ENCODE measurements at places on chromosomes 1 and 21.

- DNase-seq, result peak; percentile 73
These were observed 88.0 kb upstream of the ZNF648 start for GRCh38 chr1:182149411-182149965.

GRCh38 chr21:31136891-31137290, 98.6 kb upstream of the KRTAP19-8 start:
- DNase-seq, result no peak

DNA sequence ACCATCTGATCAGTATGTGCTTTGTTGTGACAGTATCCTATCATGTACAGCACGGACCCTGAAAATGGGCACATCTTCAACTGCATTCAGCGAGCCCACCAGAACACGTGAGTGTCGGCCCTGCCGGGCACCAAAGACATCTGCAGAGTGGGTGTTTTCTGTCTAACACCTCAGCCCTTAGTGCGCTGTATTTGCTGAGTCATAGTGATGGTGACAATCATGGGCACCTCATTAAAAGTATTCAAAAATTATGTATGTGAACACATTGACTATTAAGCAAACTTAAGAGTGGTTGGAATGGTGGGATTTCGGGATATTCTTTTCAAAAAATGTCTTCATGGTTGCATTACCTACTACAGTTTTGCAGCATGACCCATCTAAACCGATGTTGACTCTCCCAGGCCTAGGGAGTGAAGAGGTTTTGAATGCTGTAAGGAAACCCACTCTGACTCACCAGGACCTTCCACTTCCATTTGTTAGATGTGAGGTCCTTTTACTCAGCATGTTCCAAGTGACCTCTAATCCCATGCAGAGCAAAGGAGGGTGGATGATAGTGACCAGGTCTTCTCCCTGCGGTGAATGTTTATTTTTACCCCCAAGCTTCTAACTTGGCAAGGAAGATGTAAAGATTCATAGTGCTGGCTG, 20.1 kb downstream of the MGST3 start:
- DNase-seq, result no peak

DNA sequence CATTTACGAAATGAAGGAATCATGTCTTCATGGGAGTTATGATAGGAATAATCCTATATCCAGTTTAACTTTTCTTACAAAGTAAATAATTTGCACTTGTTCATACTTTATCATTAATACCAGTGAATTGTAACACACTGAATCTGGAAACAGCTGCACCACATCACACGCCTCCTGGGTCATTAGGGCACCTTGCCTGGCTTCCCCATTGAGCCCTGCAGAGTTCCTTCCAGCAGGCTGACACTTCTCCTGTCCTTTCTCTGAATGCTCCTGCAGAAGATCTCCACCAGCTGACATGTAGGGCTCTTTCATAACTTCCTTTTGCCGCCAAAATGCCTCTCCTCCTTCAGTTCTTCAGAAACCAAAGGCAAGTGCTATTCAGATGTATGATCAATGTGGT, 201.1 kb downstream of the DAB1 start:
- DNase-seq, result no peak

GRCh38 chr1:37878071-37878470, 18.7 kb upstream of the MTF1 start:
- no peak for DNase-seq

GRCh38 chr1:89198491-89199072, at the start of gene GBP4:
Gene GBP4, minus strand, starts transcription at chr1:89198942. Its CDS starts 108 bp downstream, at chr1:89198834.
- peak; percentile 27 for DNase-seq

GRCh38 chr1:109481646-109482045, 2.1 kb upstream of the ATXN7L2 start:
- no peak for DNase-seq

- no peak for DNase-seq
These were observed 2.3 kb downstream of the ETS2 start for GRCh38 chr21:38807986-38808385.

DNA sequence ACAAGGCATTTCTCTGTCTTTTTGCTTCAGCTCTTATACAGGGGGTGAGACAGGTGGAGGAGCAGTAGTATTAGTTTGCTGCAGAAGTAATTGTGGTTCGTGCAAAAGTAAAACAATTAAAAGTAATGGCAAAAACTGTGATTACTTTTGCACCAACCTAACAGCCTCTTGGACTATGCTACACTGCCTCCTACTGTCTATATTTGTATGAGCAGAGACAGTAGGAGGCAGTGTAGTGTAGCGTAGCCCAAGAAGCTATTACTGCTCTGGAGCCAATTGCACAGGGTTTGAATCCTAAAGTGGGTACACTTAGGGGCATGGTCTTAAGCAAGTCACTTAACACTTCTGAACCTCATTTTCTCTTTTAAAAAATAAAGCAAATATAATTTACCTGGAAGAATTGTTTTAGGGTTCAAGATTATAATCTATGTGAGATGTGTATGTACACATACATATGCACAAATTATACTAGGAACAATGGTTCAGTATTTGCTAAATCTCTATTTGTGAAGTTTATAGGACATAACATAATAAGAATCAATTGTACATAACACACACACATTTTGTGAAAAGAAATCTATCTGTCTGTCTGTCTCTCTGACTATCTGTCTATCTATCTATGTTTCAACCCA, 103.8 kb downstream of the BRINP3 start:
- peak; percentile 49 for DNase-seq

GRCh38 chr1:160109686-160110085, 5.9 kb upstream of the ATP1A2 start:
- DNase-seq, result no peak

GRCh38 chr21:36725793-36726386, 27.0 kb downstream of the SIM2 start:
- DNase-seq, result no peak

DNA sequence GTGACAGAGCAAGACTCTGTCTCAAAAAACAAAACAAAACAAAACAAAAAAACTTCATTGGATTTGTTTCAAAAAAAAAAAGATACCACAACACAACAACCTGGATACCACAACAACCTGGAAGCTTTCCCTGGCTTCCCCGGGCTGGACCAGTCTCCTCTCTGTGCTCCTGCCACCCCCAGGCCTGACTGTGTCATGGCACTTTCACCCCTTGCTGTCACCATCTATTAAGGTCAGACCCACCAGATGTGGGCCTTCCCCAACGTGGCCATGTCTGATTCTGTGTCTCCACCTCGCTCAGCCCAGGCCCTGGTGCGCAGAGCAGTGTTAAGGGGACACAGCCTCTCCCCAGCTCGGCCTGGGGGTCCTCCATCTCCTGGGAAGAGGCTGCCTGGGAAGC, 28.3 kb upstream of the ACOT11 start:
- DNase-seq, result no peak

GRCh38 chr1:212125654-212126053, 90.1 kb downstream of the DTL start:
- no peak for DNase-seq

- no peak for DNase-seq
These were observed 6.2 kb upstream of the FAM76A start for GRCh38 chr1:27719286-27720251.

DNA sequence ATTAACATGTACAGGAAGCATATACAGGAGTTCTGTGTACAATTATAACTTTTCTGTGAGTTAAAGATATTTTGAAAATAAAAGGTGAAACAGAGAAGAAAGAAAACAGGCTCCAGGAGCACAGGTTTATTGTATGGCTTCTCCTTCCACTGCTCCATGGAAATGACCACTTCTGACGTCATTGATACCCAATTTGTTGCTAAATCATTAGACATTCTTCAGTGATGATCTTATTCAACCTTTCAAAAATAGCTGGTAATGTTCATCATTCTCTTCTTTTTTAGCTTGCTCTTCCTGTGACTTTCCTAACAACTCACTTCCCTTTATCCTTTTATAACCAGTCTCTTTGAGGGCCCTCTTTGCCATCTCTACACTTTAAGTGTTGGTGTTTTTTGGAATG, 77.8 kb downstream of the KCNK2 start:
- no peak for DNase-seq

DNA sequence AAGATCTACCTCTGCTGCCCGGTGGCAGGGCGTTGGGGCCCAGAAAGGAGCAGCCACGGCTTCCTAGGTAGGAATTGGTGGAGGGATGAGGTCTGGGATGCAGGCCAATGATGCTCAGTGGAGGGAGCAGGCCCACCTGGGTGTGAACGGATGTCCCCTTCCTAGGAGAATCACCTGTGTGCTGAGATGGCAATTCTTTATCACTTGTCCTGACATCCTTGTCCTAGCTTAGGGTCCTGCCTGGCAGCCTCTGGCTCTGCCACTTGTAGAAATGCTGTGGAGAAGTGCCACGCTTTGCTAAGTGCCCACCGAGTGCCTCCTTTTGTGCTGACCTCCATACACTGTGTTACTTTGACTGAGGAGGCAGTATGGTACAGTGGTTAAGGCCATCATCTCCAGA, 12.8 kb downstream of the EDN2 start:
- no peak for DNase-seq

DNA sequence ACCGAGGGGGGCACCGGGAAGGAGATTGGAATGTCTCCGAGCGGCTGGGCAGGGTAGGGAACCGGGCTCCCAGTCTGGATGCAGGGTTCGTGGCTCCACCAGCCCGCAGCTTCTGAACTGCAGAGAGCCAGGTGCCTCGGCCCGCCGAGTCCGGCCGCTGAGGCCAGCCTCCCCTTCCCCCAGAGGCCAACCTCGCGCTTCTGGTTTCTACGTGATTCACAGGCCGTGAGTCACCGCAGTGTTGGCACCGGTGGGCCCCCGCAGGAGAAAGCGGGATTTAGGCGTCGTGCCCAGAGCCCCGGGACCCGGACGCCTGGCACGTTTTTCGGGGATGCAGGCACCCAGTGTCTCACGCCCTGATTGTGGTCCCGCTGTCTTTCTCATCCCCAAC, 458 bp downstream of the CRABP2 start:
- peak; percentile 68 for DNase-seq

DNA sequence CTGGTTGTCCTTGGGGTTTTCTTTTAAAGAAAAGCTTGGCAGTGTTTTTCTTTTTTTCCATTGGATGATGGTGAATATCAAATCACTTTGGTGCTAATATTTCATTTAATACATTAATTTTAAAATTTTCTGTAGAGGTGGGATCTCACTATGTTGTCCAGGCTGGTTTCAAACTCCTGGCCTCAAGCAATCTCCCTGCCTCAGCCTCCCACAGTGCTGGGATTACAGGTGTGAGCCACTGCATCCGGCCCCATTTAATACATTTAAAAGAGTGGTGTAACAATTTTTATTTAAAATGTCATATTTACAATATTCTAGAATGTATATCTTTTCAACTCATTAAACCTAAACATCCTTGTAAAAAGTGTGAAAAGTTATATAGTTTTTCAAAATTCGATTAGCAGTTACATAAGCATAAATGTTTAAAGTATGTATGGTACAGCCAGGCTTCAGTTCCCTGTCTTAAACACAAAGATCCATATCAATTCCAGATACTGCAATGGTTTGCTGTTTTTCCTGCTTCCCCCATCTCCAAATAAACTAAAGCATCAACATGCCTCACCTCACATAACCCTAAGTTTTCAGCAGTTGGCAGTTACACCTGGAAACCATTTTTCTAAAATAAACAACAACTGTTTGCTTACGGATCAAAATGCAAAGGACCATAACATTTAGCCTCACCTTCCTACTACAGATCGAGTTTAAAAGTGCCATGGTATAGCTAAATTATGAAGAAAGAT, 8.9 kb upstream of the LGALS8 start:
- DNase-seq, result no peak

- no peak for DNase-seq
These were observed 31.5 kb downstream of the OLIG1 start for GRCh38 chr21:33101300-33101911.

- peak; percentile 90 for DNase-seq
These were observed at the start of the genes ACAP3 and PUSL1 for GRCh38 chr1:1307923-1308755. Gene ACAP3, minus strand, starts transcription at chr1:1307930. Its CDS starts 115 bp downstream, at chr1:1307815. Gene PUSL1, plus strand, starts transcription at chr1:1308597. Its CDS starts 47 bp downstream, at chr1:1308644.

DNA sequence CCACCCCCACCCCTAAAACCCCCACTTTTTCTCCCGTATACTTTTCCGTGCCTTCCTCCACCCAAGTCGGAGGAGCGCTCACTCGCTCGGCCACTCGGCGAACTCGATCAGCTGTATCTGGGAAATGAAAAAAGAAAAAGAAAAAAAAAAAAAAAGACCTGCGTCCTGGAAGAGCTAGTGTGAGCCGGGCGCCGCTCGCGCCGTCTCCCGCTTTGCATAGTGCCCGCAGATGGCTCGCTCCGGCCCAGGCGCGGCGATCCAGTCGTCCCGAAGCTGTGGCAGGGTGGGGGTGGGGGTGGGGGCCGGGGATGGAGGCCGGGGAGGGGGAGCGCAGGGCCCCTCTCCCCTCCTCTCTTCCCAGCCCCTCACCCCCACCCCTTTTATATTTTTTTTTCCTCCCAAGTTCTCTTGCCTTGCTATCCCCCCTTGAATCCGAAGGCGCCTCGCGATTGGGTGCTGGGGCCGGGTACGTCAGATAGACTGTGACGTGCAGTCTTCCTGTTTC, 299 bp upstream of the PROX1 start:
- DNase-seq, result no peak

DNA sequence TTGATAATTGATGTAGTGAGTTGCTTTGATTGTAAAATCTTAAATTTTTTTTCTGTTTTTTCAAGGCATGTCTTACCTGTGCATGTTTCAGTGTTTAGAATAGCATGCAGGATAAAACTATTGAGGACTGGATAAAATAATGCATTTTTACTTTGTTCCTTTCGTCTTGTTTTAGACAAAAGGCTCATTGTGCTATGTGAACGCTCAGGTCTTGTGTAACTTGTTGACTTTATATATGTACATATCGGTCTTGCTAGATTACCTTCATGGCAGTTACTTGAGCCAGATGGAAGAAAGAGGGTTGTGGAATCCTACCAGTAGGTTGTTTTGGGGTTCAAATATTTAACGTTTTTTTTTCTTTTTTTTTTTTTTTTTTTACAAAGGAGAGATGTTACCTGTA, 7.0 kb downstream of the NFIA start:
- DNase-seq, result no peak

- no peak for DNase-seq
These were observed 59.8 kb upstream of the MUTYH start for GRCh38 chr1:45400049-45400448.

DNA sequence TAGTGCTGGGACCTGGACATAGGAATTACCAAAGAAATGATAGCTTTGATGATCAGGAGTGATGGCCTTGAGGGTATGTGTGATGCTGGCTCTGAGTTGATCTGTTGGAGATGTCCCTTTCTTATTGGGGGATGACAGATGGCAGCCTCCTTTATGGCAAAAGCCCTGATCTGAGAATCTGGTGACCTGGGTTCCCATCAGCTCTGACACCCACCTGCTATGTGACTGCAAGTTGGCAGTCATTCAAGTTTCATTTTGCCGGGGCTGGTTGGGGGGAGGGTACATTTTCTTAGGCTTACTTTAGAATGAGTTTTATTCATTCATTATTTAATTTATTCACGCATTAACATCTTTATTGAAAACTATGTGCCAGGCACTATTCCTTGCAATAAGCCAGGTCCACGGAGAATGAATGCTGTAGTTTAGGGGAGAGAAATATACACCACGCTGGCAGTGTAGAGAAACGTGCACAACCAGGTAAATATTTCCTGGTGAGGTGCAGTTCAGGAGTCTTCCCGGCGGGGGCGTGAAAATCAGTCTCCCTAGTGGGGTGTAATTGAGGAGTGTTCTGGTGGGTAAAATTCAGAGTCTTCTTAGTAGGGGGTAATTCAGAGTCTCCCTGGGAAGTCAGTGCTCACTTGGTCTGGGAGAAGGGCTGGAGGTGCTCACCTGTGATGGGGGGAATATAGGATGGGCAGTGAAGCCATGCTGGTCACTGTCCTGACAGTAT, 401.3 kb downstream of the CAMTA1 start:
- no peak for DNase-seq

Data from amniotic epithelial cell (primary cell).